ENCODE measurements at places on chromosomes 5 and 9.

DNA sequence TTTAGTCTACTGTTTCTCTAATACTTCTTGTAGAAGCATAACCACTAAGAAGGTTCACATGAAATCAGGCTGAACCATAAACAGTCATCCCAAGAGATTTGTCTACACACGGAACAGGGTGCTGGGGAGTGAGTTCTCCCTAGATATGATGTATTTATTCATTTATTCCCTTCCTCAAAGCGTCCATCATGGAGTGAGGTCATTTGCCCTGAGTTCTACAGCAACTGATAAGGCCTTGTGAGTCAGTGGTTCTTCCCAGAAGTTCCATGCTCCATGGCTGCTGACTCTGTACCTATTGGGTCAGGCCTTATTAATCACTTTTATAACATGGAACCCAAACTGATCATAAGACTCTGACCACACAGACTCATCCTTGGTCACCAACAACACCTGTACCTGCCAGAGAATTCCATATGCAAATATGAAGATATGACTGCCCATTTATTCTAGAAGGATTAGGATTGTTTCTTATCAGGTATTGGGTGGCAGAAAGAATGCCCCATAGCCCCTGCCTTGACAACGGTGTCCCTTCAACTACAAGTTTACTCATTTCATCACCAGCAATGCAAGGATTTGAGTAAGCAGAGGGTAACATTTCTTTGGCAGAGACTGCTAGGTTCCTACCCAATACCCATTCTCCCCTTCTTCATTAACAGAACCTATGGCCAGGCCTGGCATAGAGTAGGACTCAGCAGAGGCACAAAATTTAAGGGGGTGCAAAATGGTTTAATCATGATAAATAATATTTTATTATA is 118.1 kb downstream of the LHFPL2 start:
- DNase-seq, result no peak

DNA sequence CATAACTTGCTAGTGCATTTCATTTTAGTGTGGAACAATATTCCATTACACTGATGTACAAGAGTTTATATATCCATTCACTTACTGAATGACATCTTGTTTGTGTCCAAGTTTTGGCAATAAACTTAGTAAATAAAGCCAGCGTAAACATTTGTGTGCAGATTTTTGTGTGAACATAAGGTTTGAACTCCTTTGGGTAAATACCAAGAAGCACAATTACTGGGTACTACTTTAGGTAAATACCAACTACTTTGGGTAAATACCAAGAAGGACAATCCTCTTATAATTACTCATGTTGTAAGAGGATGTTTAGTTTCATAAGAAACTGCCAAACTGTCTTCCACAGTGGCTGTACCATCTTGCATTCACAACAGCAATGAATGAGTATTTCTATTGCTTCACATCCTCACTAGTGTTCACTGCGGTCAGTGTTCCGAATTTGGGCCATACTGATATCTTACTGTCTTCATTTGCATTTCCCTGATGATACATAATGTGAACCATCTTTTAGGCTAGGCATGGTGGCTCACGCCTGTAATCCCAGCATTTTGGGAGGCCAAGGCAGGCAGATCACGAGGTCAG is 2.3 kb upstream of the SYK start:
- no peak for DNase-seq

- DNase-seq, result no peak
These were observed 403.1 kb upstream of the TRPC7 start for GRCh38 chr5:136768457-136768856.

DNA sequence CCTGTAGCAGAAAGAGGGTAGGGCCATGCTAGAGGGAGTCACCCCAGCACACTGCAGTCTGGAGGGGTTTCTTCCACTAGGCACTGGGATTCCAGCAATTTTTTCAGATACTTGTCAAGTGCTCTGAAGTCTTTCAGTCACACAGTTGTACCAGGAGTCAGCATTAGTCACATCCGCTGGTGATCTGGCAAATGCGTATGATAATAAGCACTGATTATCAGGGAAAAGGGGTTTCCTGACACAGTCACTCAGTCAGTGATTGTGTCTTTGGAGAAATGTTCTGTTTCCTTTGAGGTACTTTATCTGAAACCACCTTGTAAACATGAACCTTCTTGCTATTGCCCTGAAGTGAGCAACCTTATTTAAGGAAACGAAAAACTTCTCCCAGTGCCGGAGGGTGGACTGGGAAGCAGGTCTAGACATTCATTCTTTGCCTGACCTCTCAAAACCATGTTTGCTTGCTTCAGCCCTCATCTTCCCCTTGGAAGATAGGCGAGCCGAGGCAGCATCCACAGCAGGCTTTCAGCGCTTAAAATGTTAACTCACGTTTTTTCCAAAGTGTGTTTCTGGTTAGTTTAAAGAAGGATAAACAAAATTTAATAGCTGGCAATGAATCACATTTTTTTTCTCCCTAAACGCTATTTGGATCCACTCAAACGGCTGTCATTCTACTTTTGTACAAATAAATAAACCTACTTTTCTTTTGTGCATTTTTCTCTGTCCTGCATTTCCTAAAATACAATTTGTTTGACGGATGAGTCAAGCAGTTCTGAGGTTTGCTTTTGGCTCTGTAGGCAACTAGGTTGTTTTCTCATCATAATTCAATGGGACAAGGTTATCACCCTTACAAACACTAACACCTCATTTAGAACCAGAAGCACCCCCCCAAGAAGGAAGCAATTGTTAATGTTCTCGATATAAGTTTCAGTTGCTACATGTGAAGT is 77.7 kb downstream of the FOXD1 start:
- no peak for DNase-seq

DNA sequence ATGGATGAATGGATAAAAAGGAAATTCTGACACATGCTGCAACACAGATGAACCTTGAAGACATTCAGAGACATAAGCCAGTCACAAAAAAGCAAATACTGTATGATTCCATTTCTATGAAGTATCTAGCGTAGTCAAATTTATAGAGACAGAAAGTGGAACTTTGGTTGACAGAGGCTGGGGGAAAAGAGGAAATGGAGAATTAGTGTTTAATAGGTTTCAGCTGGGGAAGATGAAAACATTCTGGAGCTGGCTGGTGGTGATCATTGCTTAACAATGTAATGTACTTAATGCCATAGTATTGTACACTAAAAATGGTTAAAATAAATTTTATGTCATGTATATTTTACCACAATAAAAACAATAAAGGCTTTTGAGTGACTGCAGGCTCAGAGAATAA is 24.2 kb downstream of the PPIC start:
- DNase-seq, result no peak

DNA sequence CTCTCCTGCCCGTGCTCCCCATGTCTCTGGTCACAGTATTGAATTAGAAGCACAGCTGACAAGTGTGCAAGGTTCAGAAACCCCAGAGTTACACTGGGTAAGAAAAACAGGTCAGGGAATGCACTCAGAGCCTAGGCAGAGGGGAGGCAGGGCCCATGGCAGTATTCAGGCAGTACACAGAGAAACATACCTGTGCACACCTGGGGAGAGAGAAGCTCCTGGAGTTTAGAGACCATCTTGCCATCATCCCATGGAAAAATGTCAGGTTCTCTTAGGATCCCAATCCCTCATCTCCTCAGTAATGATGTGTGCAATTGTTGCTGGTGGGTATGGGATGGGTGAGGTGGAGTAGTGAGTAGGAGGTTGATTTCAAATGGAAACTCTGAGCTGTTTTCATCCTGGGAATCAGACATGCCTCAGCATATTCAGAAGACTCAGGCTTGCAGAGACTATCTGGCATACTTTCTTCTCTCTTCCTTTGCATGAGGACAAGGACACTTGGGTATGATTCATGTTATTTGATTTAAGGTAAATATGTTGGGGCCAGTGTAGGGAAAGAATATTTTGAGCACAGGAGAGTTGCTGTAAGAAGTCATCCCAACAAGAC is 228.5 kb downstream of the ESM1 start:
- no peak for DNase-seq

DNA sequence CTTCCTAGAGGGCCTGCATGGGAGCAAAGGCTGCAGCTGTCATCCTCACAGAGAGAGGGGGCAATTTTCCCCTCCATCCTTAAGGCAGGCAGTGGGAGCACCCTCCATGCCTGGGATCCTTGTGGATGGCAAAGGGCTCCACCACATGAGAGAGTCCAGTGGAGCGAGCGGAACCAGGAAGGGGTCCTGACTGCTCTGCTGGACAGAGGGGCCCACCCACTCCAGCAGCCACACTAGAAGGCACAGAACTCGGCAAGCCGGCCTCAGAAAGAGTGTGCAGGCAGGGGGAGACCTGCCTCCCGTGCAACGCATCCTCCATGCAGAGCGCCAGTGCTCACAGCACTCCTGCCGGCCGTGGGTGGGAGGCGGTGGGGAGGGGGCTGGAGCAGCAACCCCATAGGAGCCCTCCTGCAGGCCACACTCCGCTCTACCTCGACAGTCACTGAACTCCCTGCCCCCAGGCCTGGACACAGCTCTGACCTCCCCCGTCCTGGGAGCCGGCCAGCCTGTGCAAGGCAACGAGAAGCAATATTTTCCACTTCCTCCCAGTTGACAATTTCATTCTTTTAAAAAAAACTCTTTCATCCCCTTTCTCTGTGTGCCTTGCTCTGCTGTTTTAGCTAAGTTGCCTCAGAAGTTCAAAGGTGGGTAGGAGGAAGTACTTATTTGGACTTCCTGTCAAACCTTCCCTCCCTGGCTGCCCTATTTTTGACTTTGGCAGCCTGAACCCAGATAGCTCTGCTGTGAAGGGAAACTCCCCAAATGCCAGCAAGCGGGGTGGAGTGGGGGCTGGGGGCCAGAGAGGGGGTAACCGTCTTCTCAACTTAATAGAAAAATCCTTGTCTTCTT is 5.3 kb upstream of the LCP2 start:
- peak; percentile 80 for DNase-seq

DNA sequence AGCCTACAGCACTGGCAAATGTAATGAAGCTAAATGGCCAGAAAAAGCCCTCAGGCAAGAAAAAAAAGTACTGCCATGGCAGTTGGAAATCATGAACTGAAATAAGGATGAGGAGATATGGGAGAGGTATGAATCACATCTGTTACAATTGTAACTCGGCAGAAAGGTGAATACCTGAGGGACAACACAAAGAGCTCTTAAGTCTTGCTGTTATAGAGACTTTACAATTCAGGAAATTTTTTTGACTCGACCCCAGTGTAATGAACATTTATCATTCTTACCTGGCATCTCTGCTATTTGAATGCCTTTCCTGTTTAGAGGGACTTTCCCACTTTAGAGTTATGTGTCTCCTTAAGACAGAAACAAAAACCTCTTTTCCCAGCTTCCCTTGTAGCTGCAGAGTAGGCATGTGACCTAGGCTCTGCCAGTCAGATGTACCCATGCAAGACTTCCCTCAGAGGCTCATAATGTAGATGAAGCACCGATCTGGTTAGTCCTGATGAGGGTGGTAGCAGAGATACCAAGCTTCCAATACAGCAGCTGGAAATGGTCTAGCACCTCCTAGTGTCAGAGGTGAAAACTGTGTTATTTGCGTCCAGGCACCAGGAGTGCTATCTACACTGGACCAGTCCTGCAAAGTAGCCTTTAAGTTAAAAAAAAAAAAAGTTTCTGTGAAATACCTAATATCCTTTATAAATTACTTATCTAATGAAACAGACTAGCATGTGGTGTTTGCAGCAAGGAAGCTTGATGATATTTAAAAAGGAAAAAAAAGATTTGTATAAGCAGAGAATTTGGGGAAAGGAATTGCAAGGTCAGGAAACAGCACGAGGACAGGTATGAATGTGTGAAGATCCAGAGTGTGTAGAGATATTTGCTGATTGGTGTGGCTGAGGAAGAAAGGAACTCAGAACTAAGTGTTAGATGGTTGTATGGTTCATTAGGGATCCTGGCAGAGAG is 146.9 kb upstream of the SLC1A3 start:
- DNase-seq, result peak; percentile 8

GRCh38 chr5:172438319-172438668 is 16.0 kb downstream of the SH3PXD2B start:
- DNase-seq, result no peak

DNA sequence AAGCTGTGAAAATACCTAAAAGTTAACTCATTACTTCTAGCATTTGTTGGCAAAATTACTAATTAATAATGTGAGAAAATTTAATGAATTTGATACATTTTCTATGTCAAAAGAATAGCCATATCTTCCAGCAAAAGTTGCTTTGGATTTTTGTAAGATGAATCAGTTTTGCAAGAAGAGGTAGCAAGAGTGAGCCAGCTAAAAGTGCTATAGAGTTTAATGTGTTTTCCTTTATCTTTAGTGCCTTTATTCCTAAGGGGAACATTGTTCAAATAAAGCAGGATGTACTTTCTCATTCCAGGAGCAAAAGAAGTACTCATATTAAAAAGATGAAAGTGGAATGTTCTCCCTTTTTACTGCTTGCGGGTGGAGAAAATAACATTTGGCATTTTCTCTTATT is 622.2 kb downstream of the ANXA1 start:
- DNase-seq, result no peak

DNA sequence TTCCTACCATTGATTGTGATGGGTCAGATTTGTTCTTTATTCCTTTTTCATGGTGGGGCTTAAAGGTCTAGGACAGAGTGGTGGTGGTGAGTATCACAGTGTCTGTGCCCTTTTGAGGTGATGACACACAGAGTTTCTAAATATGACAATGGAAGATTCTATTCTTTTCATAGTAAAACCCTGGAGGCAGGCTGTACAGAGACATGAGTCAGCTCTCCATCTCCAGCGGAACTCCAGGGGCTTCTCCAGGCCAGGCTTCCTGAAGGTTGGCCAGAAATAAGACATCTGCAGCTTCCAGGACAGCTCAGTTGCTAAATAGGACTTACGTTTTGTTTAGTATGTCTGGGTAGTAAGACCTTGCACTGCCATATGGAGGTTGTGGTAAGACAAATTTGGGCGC is 229.5 kb downstream of the CD180 start:
- DNase-seq, result no peak

DNA sequence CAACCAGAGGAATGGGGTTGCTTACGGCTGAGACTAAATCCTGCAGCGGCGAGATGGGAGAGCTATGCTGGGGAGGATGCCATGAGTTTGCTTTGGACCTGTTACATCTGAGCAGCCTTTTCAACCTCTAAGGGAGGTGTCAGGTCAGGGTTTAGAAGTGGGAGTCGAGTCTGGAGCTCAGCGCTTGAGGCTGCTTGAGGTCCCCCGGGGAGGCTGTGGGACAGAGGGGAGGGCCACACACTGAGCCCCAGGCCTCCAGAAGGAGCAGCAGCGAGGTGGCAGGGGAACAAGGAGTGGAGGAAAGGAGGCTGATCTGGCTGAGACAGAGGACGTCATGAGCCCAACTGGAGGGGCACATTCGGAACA is 1.9 kb upstream of the QSOX2 start:
- DNase-seq, result no peak

- DNase-seq, result no peak
These were observed 110.6 kb downstream of the PLPPR1 start for GRCh38 chr9:101139082-101139481.

DNA sequence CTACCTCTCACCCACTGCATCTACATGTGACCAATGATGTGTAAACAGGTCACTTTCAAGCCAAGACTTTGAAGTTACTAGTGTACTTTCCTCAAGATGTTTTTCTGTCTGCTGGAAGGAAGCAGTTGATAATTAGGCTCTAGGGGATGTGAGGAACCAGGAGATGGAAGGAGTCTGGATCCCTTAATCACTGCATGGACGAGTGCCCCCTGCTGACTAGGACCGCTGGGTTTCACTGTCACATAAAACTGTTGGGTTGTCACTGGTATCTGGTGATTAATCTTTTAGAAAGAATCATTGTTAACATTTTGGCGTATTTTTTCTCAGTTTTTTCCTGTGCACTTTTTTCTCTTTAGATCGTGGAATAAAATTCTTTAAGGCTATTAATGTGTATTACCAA is 79.5 kb downstream of the SREK1 start:
- DNase-seq, result no peak

- DNase-seq, result no peak
These were observed 23.8 kb upstream of the PHF19 start for GRCh38 chr9:120900824-120901223.
